ENCODE measurements at places on chromosomes 12 and 14. TPM values are rescaled to one million over a fixed set of nuclear protein-coding genes. Genes with fewer than 3 reads are reported as not detected.

The ZFYVE26 gene
- 6.3 TPM for total RNA-seq

The PLXNC1 gene
- total RNA-seq: 0.04 TPM

The RTL1 gene
- 0.31 TPM for total RNA-seq

The LGALS3 gene
- total RNA-seq: 167 TPM

The FBLN5 gene
- total RNA-seq: 3.4 TPM

The CLEC12A gene
- total RNA-seq: not detected

All from A549 treated with ZK216348 at 1 μM for 4 hours (cell line).